ENCODE measurements at places on chromosomes 6 and 20.

GRCh38 chr6:166714581-166714980, 87.5 kb upstream of the RPS6KA2 start:
- DNase-seq, result no peak

- DNase-seq, result no peak
These were observed 62.3 kb upstream of the SYNDIG1 start for GRCh38 chr20:24407151-24407550.

GRCh38 chr6:5904532-5904931, 102.2 kb downstream of the NRN1 start:
- DNase-seq, result no peak

- DNase-seq, result no peak
These were observed 51.4 kb downstream of the CD40 start for GRCh38 chr20:46169245-46170171.

GRCh38 chr6:93784794-93785693, 365.7 kb upstream of the EPHA7 start:
- DNase-seq, result no peak

DNA sequence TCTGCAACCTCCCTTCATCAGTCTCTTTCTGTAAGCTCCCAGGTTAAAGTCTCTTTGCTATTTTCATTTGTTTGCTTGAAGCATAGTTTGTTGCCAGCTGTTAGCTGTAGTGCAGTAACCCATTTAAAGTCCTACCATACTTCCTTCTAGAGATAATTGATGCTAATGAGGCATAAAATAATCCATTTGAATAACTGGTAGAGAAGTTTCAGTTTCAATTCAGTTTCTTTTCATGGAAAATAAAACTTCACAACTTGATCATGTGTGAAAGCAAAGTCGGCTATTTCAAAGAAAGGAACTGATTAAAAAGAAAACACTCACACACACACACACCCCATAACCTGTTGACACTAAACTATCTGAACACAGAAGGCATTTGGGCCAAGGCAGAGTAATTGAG, 68.5 kb upstream of the TENT5A start:
- peak; percentile 1 for DNase-seq

GRCh38 chr6:1624058-1624850, 14.5 kb downstream of the FOXC1 start:
- no peak for DNase-seq

DNA sequence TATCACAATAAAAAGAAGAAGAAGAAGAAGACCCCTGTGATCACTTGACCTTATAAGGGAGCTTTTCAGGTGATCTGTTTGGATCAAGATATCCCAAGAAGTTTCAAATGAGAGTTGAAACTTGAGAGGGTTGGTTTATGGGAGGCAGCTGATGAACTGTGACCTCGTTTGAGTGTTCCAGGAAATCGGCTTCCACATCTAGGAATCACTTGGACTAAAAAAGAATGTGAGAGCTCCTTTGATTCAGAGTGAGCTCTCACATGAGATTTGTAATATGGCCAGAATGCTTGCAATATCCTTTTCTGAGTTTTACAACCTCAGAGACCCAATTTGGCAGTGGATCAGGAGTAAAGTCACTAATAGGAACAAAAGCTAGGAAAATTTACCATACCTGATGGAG, 228.1 kb downstream of the ATXN1 start:
- no peak for DNase-seq

- DNase-seq, result no peak
These were observed 47.0 kb downstream of the DLL1 start for GRCh38 chr6:170243791-170244291.

- no peak for DNase-seq
These were observed 96.2 kb downstream of the RPP40 start for GRCh38 chr6:4907602-4908001.

DNA sequence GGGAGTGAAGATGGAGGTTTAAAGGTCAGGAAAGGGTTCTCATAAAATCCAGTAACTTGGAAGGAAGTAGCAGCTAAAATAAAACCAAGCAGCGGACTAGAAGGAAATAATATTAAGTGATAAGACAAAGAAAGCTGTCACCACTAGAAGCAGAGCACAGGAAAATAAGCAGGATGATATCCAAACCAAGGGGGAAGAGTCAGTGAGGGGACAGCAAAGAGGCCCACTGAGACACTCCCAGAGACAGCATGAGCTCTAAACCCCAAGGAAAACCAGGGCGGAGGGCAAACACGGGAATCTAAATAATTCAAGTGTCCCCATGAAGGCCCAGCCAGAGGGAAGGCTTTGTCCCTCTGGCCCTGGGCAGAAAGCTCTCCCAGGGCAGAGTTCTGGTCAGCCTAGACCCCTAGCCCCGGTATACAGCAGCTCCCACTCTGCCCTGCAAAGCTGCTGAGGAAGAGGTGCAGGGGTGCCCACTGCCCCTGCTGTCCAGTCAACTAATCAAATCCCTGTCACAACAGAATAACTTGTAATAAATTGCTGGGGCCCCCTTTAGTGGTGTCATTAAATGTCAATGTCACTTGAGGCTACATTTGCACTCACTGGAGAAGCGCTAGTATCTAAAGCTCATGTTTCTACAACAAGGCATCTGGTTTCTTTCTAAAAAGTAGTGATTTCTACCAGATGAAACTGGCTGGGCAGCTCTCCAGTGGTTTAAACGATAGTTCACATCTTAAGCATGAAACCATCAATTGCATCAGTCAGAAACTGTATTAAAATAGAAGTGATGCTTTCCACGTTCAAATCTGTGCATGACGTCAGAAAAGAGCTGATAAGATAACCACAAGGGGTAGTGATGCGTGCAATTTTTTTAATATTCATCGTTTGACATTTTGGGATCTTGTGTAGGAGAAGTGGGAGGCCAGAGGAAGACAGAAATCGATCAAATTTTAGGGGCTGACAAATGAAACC, 13.6 kb downstream of the PDE10A start:
- no peak for DNase-seq

DNA sequence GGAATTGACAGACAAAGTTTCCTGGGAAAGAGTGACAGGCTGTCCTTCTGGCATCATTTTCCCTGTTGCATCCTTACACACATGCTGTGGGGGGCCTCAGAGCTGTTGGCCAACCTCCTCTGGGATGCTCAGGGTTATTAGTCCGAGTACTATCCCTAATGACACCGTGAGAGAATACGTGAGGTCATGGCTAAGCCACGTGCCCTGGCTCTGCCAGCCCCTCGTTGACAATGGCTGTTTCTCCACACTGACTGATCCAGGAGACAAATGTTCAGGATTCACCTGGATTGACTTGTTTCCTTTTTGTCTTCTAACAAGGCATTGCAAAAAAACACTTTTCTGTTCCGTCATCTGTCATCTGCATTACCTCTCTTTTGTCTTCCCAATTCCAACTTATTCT, 604.6 kb downstream of the TFAP2A start:
- DNase-seq, result no peak

All from GM06990 (cell line).